ENCODE measurements at places on chromosomes 2 and 18.

DNA sequence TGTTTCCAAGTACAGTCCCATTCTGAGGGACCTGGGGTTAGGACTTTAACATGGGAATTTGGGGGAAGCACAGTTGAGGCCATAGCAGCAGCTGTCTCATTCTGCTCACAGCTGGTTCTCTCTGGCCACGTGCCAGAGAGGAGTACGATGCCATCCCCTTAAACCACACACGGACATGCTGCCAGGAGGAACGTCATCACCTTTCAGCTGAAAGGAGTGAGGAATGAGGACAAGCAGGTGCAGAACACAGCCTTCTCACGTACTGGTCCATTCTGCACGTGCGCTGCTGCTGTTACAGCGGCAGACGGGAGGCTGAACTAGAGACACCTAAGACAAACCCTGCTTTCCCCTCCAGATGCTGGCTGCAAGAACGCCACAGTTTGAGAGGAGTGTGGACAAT, 33.5 kb downstream of the ODC1 start:
- no peak for DNase-seq

- no peak for DNase-seq
Observed at GRCh38 chr18:61755555-61755954, 137.3 kb downstream of the RNF152 start.

DNA sequence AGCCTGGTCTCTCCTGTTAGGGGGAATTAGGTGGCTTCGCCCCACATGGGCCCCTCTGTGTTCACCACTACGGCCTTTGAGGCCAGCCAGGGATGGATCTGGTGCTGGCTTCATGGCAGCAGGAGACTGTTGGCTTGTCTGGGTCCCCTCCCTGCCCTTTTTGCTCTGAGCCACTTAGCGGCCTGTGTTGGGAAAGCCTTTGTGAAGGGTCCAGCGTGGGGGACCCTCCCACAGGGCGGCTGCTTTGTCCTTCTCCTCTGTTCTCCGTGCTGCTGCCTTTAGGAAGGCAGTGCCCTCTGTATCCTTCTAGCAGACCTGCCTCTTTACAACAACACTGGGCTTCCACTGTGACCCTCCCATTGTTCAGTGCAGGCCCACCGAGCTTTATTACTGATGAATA, 118.4 kb downstream of the TSN start:
- DNase-seq, result no peak

GRCh38 chr2:46389417-46389916, 89.9 kb upstream of the TMEM247 start:
- DNase-seq, result no peak

DNA sequence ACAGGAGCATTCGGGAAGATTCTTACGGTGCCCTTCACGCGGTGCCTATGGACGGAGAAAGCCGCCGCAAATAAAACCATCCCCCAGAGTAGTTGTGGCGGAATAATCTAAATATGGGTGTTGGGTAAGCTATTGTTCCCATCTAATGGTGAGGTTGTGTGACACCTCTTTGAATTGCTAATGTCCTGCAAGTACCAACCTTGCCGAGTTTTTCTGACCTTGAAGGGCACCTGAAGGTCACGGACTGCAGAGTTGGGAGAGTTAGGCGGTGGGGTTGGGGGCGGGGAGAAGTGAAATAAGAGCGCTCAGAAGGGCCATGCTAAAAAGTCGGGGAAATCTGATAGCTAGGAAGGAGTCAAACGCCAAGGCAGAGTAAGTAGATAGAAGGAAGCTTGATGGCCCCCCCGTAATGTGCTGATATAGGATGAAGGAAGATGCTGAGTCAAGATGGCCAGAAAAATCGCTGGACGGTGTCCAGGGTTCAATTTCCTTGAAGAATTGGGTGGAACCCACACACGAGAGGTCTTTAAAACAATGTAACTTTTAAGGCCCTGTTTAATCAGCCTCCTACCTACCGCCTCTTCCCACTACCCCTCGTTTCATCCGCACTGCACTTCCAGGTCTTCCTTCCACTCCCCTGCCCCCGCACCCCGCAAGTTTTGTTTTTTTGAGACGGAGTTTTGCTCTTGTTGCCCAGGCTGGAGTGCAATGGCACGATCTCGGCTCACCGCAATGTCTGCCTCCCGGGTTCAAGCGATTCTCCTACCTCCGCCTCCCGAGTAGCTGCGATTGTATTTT, 600 bp downstream of the KATNAL2 start:
- DNase-seq, result peak; percentile 15

DNA sequence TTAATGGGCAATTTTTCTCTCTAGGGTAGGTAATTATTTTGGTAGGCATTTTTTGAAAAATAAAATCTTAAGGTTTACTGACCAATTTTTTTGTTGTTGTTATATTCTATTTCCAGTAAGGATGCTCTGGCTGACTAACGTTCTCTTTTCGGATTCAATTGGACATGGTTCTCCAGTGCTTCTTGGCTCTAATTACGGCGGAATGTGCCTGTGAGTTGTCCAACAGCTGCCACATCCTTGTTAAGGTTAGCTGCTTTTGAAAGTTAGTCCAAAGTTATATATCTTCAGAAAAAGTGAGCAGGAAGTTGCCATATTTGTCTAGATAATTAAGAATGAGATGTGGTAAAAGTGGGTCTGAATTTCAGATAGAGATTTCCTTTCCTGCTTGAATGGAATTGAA, 45.8 kb upstream of the SMIM21 start:
- no peak for DNase-seq

GRCh38 chr18:72783530-72783929, 84.3 kb downstream of the NETO1 start:
- DNase-seq, result no peak

DNA sequence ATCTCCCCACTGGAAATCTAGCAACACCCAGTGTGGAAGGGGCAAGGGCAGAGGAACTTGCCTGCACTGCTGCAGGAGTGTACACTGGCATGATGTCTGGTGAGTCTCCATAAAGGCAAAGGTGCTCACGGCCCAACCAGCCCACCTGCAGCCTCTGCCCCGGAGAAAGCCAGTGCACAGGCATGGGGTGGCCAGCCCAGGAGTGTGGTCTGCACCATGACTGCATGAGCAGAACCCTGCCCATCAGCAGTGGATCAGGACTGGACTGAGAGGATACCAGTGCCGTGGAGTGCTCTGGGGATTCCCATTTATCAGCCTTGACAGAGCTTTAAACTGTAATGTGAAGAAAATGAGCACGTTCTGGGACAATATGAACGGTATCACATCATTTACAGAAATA, 342.6 kb upstream of the HS6ST1 start:
- no peak for DNase-seq

- DNase-seq, result no peak
Observed at GRCh38 chr2:178947006-178947405, 102.9 kb downstream of the CCDC141 start.

DNA sequence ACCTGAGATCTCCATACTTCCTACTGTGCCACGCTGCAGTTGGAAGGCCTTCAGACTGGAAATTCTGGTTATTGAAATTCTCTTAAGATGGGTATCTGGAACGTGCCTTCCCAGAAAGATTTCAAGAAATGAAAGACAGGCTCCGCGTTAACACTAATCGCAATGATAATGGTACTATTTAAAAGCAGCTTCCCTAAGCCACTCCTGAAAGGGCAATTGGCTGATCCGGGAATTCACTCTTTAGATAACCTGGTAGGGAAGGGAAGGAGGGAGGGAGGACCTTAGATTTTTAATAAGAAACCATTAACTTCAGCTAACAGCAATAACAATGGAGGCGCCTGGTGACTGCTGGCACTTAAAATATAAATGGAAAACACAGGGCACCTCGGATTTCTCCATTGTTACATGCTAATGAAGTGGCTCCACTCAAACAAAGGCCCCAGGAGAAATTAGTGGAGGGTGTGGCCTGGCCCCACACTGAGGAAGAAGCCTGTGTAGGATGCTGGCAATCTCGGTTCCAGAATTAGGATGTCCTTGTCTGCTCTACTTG, 22.5 kb upstream of the MTA3 start:
- DNase-seq, result no peak

All from hematopoietic multipotent progenitor cell treated with erythropoietin and hydrocortisone succinate and interleukin-3 and kit ligand, for 15 days (in vitro differentiated cells).